ENCODE measurements at places on chromosomes 5 and 9. TPM values are rescaled to one million over a fixed set of nuclear protein-coding genes. Genes with fewer than 3 reads are reported as not detected.

The ARSI gene
- total RNA-seq, result 2.4 TPM

DNA sequence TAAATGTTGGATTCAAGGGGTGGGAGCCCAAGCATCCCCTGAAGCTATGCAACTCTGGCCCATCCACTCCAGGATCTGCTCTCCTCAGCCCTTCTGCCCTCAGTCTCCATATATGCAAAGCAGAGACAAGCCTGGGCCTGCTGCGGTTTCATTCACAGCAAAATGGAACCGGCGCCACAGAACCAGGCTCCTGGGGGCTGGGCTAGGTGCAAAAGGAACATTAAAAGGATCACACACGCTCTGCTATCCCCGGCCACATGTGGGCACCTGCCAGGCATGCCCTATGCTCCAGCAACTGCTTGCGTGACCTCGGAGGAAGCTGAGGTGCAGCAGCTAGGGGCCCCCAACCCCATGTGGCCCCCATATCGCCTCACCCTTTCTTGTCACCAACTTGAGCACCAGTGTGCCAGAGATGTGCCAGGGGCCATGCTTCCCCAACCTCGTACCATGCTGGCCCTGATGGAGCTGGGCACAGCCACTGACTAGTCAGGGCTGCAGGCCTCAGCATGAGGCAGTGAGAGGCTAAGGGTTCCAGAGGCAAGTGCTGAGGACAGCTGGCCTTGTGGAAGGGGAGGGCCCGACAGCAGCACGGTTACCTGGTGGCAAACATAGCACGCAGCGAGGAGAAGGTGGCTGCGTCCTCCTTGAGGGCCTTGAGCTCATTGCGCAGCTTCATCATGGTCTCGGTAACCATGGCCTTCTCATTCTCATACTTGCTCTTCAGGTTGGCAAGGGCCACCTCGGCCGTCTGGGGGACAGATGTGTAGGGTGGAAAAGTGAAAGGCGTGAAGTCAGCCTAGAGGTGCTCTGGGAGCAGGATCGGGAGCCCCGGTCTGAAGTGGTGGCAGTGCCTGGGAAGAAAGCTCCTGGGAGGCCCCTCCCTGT is 47.2 kb downstream of the BICD2 start:
- H3K27me3 ChIP-seq, result no peaks in the 10 kb centered on the region
- no peaks in the 10 kb centered on the region for H3K4me1 ChIP-seq
- peaks cover 34% of the 10 kb centered on the region for H3K36me3 ChIP-seq
- H3K4me3 ChIP-seq, result no peak overlapping the region
- no peak for DNase-seq

The SPATA31D4 gene
- not detected for total RNA-seq

DNA sequence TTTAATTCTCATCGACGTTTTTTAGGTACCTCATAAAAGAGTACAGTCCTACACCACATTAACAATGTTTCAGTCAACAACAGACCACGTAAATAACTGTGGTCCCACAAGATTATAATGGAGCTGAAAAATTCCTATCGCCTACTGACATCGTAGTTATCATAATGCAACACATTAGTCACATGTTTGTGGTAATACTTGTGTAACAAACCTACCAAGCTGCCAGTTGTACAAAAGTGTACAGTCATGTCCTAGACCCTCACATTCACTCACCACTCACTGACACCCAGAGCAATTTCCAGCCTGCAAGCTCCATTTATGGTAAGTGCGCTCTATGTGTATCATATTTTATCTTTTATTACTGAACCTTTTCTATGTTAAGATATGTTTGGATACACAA is 16.8 kb downstream of the GNAQ start:
- peaks cover 71% of the 10 kb centered on the region for H3K4me1 ChIP-seq
- no peak for DNase-seq
- peaks cover under 1% of the 10 kb centered on the region for H3K36me3 ChIP-seq
- no peak overlapping the region for H3K4me3 ChIP-seq
- no peak overlapping the region for H3K27ac ChIP-seq
- no peaks in the 10 kb centered on the region for H3K27me3 ChIP-seq

DNA sequence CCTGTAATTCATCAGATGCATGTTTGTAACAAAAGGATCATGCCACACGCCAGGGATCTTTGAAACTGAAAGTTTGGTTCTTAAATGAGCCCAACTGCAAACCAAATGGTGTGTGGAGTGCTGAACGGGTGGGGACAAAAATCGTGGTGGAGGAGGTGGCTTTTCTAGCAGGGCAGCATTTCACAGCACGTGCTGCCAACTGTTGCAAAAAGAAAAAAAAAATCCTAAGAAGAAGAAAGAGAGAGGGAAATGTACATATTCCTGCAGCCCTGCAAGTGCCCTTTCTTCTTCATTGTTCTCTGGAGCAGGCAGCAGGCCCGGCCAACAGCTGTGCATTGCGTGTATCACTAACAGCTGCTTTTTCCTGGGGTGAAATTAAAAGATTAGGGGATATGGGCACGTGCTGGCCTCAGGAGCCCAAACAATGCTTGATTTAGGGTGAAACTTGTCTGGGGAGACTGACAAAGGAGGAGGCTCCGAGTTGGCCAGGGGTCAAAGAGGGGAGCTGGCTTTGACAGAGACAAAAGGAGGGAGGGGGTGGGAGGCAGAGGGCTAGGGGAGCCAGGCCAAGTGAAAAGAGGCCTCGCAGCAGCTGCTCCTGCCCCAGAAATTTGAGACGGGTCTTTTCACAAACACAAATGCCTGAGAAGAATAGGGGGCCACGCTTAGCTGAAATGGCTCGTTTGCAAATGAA is 73.0 kb downstream of the GADD45G start:
- H3K36me3 ChIP-seq, result no peaks in the 10 kb centered on the region
- no peak overlapping the region for H3K4me3 ChIP-seq
- H3K4me1 ChIP-seq, result no peaks in the 10 kb centered on the region
- H3K27me3 ChIP-seq, result peaks cover 6% of the 10 kb centered on the region
- H3K27ac ChIP-seq, result no peak overlapping the region
- DNase-seq, result no peak

- no peak overlapping the region for H3K4me3 ChIP-seq
Measured at GRCh38 chr5:86918246-86918645, 300.5 kb downstream of the COX7C start.

DNA sequence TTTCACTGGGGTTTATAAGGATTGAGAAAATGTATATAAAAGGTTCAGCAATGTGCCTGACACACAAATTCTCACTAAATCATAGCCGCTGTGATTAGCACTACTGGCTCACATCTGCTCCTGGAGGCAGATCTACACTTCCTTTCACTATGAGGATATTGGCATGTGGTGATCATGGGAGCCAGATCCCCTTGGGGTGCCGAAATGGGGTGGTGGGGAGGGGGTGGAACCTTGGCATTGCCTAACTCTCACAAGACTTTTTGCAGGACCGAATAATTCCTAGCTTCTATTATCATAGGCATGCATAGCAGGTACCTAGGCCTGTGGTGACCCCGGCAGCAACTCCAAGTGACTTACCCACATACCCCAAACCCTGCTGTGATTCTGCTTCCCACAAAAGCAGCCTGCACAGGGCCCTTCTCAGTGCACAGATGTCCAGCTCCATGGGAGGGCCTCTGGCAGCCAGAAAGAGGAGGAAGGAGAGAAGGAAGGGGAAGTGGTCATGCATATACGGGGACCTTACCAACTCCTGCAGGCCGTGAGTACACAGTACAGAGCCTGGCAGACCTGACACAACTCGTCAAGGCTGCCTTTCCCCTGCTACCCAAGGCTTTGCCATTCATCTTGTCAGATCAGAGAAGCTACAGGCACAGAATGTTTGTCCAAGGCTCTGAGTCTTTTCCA is 61.3 kb upstream of the IQGAP2 start:
- no peaks in the 10 kb centered on the region for H3K27me3 ChIP-seq
- DNase-seq, result no peak
- H3K4me3 ChIP-seq, result no peak overlapping the region
- no peak overlapping the region for H3K27ac ChIP-seq
- H3K4me1 ChIP-seq, result peaks cover 11% of the 10 kb centered on the region

The PCA3 gene
- not detected for total RNA-seq

The C7 gene
- total RNA-seq, result not detected

GRCh38 chr9:77829420-77829819 is 181.3 kb upstream of the GNA14 start:
- no peak overlapping the region for H3K27ac ChIP-seq
- no peaks in the 10 kb centered on the region for H3K27me3 ChIP-seq
- H3K36me3 ChIP-seq, result no peaks in the 10 kb centered on the region
- H3K4me1 ChIP-seq, result peaks cover 36% of the 10 kb centered on the region

DNA sequence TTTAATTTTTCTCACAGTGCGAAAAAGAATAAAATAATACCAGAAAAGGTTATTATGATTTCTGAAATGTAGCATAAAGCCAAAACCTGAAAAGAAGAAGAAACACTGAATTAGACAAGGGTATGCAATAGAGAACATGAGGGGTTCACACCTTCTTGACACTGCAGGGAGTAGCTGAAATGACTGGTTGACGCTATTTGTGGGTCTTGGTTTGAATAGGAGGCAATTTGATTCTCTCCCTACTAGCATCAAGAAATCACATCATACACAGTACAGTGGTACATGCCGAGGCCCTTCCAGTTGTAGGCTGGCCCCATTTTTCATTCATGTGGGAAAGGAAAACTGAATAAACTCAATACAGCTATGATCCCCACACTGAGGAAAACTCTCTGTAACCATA is 68.6 kb downstream of the NR3C1 start:
- H3K36me3 ChIP-seq, result no peaks in the 10 kb centered on the region
- H3K4me1 ChIP-seq, result peaks cover 39% of the 10 kb centered on the region
- no peak for DNase-seq
- no peaks in the 10 kb centered on the region for H3K27me3 ChIP-seq

- no peak for DNase-seq
- no peak overlapping the region for H3K27ac ChIP-seq
- H3K27me3 ChIP-seq, result peaks cover 30% of the 10 kb centered on the region
- H3K4me1 ChIP-seq, result no peaks in the 10 kb centered on the region
- H3K36me3 ChIP-seq, result no peaks in the 10 kb centered on the region
Measured at GRCh38 chr5:111198281-111198966, 25.8 kb upstream of the CAMK4 start.

DNA sequence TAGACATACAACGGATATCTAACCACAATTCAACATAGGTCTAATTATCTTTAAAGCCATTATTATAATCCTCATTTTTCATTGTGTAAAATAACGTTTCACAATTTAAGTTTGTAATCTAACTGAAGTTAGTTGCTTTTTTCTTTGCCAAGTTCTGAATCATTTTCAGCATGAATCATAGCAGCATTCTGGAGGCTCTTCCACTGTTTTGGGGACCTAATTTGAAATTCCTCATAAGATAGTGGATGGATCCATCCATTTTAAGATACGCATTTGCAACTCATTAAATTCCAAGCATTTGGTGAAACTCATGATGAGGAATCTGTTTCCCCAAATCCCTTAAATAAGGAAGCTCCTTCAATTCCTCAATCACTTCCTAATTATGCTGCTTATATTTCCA is 447.1 kb upstream of the CDH10 start:
- no peaks in the 10 kb centered on the region for H3K4me1 ChIP-seq
- DNase-seq, result no peak
- no peak overlapping the region for H3K27ac ChIP-seq

The PHF24 gene
- 0.30 TPM for total RNA-seq

GRCh38 chr5:50853151-50853550 is 186.7 kb downstream of the PARP8 start:
- H3K4me1 ChIP-seq, result no peaks in the 10 kb centered on the region
- H3K36me3 ChIP-seq, result no peaks in the 10 kb centered on the region
- peaks cover 6% of the 10 kb centered on the region for H3K27me3 ChIP-seq
- DNase-seq, result no peak
- no peak overlapping the region for H3K4me3 ChIP-seq
- H3K27ac ChIP-seq, result no peak overlapping the region

DNA sequence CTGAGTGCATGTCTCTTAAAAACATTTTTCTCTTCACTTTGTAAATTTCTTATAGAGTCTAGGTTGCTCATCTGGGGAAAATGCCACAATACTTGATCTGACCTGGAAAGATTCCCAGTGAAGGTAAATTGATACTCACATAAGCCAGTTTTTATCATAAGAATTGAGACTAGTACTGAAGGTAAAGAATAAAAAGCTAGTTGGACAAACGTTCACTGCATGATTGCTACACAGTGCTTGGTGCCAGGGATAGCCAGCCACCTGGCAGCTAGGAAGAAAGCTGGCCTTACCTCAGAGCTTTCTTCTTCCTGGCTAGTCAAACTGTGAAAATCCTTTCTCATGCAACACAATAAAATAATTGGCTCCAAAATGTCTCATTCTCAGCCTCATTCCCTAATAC is 77.1 kb downstream of the MUSK start:
- peak overlapping the region; percentile 68 for H3K27ac ChIP-seq
- peaks cover 61% of the 10 kb centered on the region for H3K4me1 ChIP-seq
- DNase-seq, result no peak
- no peaks in the 10 kb centered on the region for H3K36me3 ChIP-seq

DNA sequence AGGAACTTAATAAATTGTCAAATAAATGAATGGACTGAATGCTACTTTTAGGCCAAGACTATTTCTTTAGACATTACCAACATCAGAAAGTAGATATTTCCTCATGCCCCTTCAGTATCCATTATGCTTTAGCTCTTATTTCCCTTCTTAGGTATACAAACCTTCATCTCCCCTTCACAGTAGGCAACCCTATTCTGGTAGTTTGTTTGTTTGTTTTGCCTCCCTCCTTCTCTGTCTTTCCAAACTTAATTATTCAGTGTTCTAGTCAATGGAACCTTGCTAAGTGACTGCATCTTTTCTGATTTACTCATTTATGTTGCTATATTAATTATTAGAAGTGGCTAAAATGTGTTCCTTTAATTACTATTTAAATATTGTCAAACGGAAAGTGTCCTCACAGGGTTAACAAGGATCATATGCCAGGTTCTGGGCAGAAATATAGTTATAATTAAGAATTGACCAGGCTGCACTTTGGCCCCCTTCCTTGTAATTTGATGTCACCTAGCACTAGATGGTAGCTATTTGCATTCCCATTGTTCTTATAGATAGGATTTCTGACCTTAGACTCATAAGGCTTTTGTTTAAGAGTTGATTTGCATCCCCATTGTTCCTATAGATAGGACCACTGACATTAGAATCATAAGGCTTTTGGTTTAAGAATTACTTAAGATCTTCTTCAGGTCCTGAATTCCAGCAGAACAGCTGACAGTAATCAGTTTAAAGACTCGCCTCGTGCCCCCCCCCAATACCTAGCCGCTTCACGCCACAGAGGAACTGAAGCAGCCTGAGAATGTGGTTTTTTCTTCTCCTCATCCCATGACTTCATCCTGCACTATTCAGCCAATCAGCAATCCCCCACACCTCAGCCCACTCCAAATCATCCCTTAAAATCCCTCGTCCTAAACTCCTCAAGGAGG is 84.4 kb upstream of the NUDT12 start:
- H3K27ac ChIP-seq, result no peak overlapping the region
- no peak for DNase-seq
- no peaks in the 10 kb centered on the region for H3K36me3 ChIP-seq
- H3K4me1 ChIP-seq, result no peaks in the 10 kb centered on the region

- peak overlapping the region; percentile 76 for H3K27ac ChIP-seq
- H3K4me1 ChIP-seq, result peaks cover 26% of the 10 kb centered on the region
- H3K36me3 ChIP-seq, result peaks cover 17% of the 10 kb centered on the region
- DNase-seq, result no peak
- H3K4me3 ChIP-seq, result no peak overlapping the region
Measured at GRCh38 chr5:95773335-95774059, 42.4 kb downstream of the RHOBTB3 start.

- no peak for DNase-seq
- no peak overlapping the region for H3K4me3 ChIP-seq
- no peak overlapping the region for H3K27ac ChIP-seq
- no peaks in the 10 kb centered on the region for H3K36me3 ChIP-seq
Measured at GRCh38 chr5:180084638-180085561, 13.3 kb upstream of the RNF130 start.

The FOXD4L6 gene
- total RNA-seq, result not detected

GRCh38 chr9:106785200-106785599 is 77.8 kb upstream of the ZNF462 start:
- H3K4me1 ChIP-seq, result peaks cover 3% of the 10 kb centered on the region
- DNase-seq, result no peak
- H3K27me3 ChIP-seq, result no peaks in the 10 kb centered on the region
- H3K4me3 ChIP-seq, result no peak overlapping the region
